ENCODE measurements at places on chromosomes 4 and X.

GRCh38 chrX:12378706-12379105 lies 240.4 kb downstream of the FRMPD4 start:
- DNase-seq = peak; percentile 37

DNA sequence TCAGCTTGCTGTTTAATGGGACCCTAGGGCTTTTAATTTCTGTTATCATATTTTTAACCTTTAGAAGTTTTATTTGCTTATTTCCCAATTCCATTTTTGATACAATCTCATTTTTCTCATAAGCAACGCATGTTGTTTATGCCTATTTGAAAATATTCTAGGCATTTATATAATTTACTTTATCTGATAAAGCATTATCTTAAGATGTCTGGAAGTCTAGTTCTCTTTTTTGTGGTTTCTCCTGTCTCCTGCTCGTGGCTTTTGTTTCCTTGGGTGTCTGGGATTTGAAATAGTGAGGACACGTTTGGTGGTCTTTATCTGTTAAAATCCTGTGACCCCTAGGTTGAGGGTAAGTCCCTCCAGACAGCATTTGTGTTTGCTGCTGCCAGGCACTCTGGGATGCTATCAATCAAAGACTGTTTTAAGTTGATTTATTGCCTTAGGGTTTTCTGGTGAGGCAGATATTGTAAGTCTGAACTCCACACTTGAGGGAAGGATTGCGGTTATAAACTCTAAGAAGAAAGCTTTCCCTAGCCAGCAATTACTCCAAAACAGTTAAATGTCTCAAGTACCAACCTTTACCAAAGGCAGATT lies 208.0 kb downstream of the PRDM5 start:
- DNase-seq = peak; percentile 87

GRCh38 chr4:95013236-95013635 lies 255.5 kb downstream of the BMPR1B start:
- no peak for DNase-seq

GRCh38 chr4:182103614-182104319 lies 139.4 kb upstream of the TENM3 start:
- DNase-seq = no peak

Data from amniotic epithelial cell (primary cell).